ENCODE measurements at places on chromosomes 5 and 9.

DNA sequence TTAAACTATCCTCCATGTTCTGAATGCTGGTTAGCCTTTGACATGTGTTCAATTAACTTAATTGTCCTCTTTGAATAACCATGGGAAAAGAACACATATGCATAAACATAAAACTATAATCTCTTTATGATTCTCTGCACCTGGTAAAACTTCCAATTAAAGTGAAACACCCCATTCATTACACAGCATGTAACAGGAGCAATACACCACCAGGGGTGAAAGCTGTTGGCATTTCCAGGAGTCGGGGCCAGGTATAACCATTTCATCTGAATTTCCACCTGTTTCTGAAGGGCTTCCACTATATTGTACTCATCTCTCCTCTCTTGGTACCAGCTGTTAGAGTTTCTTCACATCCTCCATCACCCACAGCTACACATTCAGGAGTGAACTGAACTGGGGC is 303.8 kb downstream of the EDIL3 start:
- peak; percentile 84 for DNase-seq

DNA sequence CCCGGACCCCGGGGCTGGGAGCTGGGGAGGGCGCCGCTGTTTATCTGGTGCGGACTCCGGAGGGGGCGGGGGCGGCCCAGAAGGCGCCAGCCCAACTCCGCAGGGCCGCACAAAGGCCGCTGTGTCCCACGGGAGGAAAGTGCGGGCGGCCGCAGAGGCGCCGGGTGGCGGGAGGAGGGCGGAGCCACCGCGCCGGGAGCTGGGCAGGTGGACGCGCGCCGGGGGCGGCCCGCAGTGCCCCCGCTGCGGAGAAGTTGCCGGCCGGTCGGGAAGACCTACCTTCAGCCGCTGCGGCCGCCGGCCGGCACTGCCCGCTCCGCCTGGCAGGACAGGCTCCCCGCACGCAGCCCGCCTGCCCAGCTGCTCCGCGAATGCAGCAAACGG is 43.6 kb downstream of the NACC2 start:
- DNase-seq: peak; percentile 16

GRCh38 chr5:159209438-159210209 is at the start of gene RNF145:
RNF145 (minus strand) TSS chr5:159209553; CDS start chr5:159203617, 5,936 bp downstream.
- peak; percentile 78 for DNase-seq

- DNase-seq: no peak
Measured at GRCh38 chr9:113603048-113603375, 139.5 kb downstream of the RGS3 start.

- no peak for DNase-seq
Measured at GRCh38 chr5:151280443-151280842, 23.1 kb downstream of the SLC36A3 start.

DNA sequence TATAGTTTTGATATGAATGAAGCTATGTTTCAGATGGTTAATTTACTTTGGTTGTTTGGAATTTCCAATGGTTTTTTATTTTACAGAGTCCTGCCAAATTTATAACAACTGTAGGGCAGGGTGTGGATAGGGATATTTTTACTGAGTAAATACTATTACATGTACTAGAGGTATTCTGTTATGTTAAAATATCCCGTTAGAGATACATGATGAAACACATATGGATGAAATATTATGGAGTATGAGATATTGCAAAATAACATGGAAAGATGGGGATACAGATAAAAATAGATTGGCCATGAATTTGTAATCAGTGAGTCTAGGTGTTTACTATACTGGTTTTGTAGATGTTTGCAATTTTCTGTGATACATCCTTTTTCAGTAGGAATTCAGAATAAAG is 76.7 kb downstream of the RAB24 start:
- DNase-seq: no peak

- no peak for DNase-seq
Measured at GRCh38 chr5:78235289-78235688, 59.2 kb downstream of the AP3B1 start.

DNA sequence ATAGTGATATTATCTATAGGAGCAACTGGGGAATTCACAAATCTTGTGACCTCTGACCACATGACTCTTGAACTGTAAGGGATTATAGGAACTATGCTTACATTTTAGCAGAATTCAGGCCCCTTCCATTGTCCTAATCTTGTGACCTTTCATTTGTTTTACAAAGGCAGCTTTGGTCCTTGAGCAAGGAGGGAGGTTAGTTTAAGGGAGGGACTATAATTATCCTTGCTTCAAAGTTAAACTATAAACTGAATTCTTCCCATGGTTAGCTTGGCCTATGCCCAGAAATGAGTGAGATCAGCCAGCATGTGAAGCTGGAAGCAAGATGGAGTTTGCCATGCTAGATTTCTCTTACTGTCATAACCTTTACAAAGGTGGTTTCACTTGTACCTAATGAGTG is 51.2 kb downstream of the TARS1 start:
- DNase-seq: no peak

- no peak for DNase-seq
Measured at GRCh38 chr9:99352826-99353225, 130.7 kb downstream of the SEC61B start.

GRCh38 chr5:133082128-133082527 is 30.3 kb downstream of the HSPA4 start:
- no peak for DNase-seq

DNA sequence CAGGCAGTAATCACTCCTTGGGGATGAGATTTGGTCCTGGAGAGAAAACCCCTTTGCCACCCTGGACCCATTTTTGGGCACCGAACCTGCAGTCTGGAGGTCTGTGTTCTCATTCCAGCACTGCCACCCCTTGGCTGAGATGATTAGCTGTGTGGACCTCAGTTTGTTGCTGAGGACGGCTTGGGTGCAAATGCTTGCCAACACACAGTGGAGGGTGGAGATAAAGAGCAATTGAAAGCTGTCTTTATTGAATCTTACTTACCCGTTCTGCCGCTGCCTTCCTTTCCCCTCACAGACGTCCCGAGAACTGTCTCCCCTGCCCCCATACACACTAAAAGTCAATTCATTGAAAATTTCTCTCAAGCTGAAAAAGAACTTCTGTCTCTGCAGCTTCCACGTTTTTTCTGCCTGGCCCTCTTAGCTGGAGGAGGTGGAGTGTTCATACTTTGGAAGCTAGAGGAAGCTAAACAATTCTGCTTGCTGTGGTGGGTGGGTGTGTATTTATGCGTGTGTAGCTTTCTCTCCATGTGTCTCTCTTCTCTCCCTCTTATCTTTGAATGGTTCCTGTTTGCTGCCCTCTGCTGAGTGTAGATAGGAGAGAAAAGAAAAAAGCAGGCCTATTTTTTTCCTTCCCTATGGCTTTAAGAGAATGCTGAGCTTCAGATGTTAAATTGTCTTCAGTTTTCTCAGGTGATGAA is 6.6 kb downstream of the GALNT10 start:
- peak; percentile 5 for DNase-seq

GRCh38 chr5:121500310-121500709 is 351.4 kb upstream of the FTMT start:
- DNase-seq: no peak

DNA sequence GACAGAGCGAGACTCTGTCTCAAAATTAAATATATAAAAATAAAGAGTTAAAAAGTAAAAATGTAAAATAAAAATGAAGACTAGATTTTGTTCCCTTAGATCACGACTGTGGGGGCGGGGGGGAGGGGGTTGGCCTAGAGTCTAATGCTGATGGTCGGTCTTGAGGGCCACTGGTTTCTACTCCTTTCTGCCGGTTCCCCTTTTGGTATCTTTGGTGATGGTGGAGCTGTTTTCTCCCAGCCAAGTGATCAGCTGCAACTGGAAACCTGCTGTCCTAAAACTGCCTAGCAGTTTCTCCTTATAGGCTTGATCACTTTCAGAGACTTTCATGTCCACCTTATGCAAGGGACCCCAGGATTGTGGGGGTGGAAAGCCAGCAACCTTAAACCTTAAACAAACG is 1.1 kb downstream of the SRD5A1 start:
- peak; percentile 5 for DNase-seq

- DNase-seq: no peak
Measured at GRCh38 chr5:119067450-119067849, 3.4 kb upstream of the DMXL1 start.

DNA sequence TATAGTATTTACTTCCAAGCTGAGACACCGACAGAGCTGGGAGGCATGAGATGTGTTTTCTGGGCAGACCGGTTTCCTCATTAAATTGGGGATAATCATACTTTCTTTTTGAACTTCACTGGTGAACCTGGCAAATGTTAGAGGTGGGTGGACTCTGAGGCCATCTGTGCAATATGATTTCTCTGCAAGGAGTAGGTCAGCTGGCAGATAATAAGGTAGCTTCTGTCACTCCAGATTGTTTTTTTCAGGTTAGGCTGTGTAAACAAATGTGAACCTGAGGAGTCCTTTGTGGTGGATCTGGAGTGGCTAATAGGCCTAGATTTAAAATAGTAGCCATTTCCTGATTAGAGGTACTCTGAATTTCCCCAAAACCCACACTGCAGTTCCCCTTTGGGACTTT is 75.4 kb upstream of the S1PR3 start:
- no peak for DNase-seq

DNA sequence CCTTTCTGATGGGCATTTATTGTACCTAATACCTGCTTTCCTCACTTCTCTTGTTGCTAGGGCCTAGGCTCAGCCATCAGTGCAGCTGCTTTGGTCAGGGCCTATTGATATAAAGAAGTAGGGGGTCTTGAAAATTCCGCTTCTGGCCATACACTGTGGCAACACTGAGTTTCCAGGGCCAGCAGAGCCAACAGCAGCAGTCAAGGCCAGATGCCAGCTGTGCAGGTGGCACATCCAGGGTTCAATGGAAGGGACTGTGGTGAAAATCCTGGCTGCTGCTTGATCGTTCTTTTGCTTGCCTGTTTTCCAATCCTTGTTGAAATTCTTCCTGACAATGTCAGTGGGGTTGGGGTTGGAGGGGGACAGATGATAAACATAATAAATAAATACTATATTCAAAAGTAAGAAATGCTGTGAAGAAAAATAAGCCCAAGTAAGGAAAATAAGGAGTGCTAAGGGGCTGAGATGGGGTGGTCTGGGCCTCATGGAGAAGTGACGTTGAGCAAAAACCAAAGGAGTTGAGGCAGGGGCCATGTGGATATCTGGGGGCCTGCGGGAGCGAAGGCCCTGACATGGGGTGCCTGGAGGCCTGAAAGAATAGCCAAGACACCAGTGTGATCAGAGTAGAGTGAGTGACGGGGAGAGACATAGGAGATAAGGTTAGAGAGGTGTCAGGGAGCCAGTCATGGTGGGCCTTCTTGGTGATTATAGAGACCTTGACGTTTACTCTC is 91.0 kb upstream of the ALDH1B1 start:
- DNase-seq: no peak

DNA sequence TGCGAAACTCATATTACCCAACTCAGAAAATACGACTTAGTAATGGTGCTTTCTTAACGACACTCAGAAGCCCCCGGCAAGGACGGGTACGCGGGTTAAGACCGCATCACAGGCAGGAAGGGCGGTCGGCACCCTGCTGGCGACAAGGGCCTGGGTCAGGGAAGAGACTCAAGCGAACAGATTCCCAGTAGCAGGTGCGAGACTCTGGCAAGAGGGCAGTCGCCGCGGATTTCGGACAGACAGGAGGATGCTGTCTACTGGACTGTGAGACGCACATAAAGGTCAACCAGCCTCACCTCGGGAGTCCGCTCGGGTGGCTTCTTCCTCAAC is 398 bp downstream of the RAPGEF6 start:
- DNase-seq: peak; percentile 64

DNA sequence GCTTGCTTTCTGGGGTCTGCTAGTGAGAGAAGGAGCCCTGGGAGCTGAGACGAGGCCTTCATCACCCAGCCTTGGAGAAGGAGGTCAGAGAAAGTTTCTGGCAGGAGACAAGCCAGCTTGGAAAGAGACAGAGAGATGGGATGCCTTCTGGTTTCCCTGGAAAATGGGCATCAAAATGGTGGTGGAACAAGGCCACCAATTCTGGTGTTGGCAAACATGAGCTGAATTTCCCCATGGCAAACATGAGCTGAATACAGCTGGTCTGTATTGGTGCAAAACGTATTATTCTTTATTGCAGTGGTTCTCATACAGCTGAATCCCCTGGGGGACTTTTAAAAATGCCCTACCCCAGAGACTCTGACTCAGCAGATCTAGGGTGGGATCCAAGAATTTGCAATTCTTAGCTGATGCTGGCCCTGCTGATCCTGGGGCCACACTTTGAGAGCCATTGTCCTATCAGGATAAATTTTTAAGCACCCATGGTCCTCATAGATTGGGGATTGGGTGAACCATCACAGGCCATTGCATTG is 39.1 kb upstream of the S1PR3 start:
- no peak for DNase-seq

DNA sequence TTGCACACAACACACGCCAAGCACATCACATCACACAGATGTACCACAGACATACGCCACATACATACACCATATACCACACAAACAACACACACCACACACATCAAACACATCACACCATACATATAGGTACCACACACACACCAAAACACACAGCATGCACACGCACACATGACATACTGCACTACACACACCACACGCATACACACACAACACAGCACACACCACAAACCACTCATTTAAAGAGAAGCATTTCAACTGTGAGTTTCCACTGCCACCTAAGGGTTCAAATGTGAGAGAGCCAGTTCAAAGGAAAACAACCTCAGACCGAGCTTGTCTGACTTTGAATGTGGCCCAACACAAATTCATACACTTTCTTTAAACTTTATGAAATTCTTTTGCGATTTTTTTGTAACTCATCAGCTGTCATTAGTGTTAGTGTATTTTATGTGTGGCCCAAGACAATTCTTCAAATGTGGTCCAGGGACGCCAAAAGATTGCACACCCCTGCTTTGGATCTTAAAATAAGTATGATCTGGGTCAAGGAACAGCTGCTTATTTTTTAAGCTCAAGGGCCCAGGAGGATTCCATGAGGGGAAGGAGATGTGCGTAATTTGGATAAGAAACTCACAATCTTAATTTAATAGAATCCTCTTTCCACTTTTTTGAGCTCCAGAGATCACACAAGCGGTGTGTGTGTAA is 494.6 kb downstream of the GADD45G start:
- peak; percentile 52 for DNase-seq

- DNase-seq: peak; percentile 12
Measured at GRCh38 chr5:73564675-73565074, 764 bp downstream of the ANKRA2 start.

DNA sequence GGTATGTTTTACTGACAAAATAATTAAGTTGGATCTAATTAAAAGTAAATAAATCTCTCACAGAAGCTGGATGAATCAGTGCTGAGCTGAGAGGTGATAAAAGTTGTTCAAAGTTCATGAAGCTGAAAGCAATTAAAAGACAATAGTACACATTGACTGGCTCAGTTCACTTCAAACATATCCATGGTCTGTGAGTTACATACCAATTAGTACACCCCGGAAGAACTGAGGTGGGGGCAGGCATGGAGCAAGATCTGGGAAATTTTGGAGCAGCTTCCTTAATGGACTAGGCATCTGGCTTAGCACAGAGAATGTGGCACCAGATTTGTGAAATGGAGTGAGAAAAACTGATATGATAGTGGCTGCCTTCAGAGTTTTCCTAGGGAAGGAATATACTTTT is 152.7 kb downstream of the ATP10B start:
- no peak for DNase-seq

DNA sequence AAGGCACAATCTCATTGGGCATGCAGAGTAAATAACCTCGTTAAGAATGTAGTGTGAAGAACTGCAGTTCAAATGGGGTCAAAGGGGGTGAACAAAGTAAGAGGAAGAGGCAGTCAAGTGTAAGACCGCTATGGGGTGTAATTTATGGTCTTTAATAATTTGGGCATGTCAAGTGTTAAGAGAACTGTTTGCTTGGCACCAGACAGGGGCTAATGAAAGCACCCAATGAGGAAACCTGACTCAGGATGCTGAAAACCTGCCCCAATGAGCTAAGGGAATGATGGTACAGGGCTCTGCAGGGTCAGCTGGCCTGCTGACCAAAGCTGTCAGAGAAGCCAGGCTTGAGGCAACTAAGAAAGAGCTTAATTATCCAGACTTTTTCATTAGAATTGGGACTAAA is 368.1 kb downstream of the DTWD2 start:
- no peak for DNase-seq

Data from NCI-H146 (cell line).